Stimulated activated CD4-positive, alpha-beta T cell treated with anti-CD3 and anti-CD28 coated beads, Interleukin-1b, Interleukin-23, amount 100 ng/mL, for 4 hours (primary cell): ENCODE measurements at places on chromosomes 16 and 17.

- DNase-seq: no peak
These were observed 6.3 kb downstream of the BCAR1 start for GRCh38 chr16:75244844-75245758.

GRCh38 chr17:77164483-77165091 lies 23.8 kb downstream of the SEC14L1 start:
- DNase-seq: no peak

- DNase-seq: no peak
These were observed 5.0 kb downstream of the SEC14L1 start for GRCh38 chr17:77145612-77146245.

- no peak for DNase-seq
These were observed 24.1 kb downstream of the PIK3R6 start for GRCh38 chr17:8843344-8843743.
